Stimulated activated naive CD8-positive, alpha-beta T cell treated with anti-CD3 and anti-CD28 coated beads, Interleukin-15, Interleukin-2, amounts not matched to agents 100 U/mL and 50 U/mL, for 24 hours (primary cell): ENCODE measurements at places on chromosomes 4 and X.

DNA sequence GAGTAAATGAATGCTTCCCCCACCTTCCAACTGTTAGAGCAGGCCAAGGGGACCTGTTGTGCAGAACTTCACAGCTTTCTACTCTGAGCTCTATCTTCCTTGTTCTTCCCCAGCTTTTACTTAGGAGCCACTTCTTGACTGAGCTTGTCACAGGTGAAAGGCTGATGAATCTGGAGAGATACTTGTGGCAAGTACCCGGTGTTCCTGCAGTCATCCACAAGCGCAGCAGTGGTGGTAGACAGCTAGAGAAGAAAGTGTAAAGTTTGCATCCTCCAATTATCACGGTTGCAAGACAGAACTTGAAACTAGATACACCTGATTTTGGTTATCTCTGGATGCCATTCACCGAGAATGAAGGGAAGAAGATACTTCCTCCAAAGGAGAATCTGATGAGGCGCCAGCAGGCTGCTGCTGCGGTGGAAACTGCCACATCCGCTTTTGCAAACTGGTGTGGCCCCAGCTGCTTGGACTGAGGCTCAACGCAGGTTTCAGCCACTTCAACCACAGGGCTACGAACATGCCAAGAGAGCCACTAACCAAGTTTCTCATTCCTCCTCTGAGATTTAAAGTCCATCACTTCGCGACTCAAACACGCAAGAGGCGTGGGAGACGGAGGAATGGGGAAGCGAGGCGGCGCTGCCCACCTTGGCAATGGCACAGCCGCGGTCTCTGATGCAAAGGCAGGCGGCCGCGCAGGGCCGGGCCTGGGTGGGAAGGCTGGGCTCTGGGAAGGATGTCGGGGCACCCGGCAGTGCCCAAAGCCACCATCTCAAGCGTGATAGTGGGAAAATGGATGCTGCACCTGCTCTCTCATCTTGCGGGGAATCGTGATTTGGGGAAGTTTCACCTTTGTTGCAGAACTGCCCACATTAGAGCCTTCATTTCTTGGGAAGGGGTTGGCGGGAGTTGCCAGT, 1.3 kb upstream of the FHIP1A start:
- peak; percentile 52 for DNase-seq

GRCh38 chrX:64204701-64205440, 637 bp downstream of the AMER1 start:
- peak; percentile 12 for DNase-seq

GRCh38 chr4:7593646-7594412, 159.1 kb upstream of the PSAPL1 start:
- DNase-seq, result no peak

- DNase-seq, result no peak
Observed at GRCh38 chr4:116066711-116067245, 953.4 kb upstream of the NDST4 start.

- DNase-seq, result peak; percentile 42
Observed at GRCh38 chr4:15400981-15401671, 26.7 kb upstream of the C1QTNF7 start.

DNA sequence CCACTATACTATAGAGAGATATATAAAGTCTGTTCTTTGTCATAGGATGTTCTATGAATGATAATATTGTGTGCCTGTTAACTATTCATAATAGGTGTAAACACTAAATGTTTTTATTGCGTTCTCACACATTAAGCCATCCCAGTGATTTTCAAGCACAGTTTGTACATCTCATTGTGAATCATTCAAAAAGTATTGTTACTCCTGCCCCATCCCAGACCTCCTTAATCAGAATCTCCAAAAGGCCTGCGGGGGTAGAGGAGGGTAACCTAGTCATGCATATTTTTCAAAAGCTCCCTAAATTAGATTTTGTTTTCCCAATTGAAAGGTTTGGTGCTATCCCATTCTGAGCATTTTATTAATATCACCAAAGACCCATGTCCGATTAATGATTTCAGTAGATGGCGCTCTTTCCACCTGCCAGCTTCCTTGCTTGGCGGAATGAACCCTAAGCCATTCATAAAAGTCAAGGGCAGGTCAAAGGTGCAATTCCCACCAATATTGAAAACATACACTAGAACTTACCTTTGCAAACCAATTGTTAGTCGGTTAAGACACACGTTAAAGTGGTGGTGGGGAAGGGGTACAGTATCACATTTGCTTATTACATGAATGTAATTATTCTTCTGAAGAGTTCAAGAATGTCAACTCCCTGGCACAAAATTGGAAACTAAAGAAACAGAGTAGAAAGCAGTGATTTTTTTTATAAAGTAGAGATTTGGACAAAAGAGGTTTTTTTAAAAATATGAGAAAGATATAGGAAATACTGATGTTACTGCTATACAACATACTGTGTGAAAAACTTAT, 5.8 kb upstream of the TET2 start:
- peak; percentile 31 for DNase-seq

DNA sequence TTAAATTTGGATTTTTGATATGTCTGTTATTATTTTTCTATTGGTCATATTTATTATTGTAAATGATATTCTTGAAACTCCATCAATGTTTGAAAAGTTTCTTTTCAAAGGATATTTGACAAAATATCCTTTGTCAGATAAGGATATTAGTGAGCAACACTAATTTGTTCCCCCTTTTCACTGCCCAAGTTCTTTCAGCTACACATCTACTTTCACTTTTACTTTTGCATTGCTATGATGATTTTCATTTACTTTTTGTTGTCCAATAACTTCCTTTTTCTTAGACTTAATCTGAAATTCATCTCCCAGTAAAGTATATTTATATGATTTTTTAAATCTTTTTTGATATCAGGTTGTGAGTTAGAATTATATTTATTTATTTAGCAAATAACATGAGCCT, 542.3 kb upstream of the ADGRL3 start:
- DNase-seq, result no peak

- peak; percentile 69 for DNase-seq
Observed at GRCh38 chr4:140071806-140072205, 82.2 kb downstream of the MAML3 start.

- no peak for DNase-seq
Observed at GRCh38 chr4:44121210-44121609, 327.4 kb downstream of the KCTD8 start.

DNA sequence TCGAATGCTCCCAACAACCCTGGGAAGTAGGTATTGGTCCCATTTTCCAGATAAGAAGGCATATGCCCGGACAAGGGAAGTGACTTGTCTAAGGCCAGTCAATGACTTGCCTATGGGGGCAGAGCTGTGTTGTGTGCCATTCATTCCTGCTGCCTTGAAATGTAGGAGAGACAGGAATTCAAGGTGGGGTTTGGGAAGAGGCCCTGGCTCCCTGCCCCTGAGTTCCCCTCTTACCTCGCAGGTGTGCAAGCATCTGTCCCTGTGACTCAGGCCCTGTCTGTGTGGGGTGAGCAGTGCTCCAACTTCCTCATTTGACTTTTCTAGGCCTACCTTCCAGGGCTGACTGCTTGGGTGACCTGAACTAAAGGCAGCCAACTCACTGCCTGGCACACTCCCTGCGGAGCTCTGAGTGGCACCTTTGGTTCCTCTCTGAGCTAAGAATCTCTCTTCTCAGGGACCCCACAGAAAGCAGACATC, 5.1 kb downstream of the EFNB1 start:
- no peak for DNase-seq

GRCh38 chr4:96845819-96846218, 1005.9 kb downstream of the PDHA2 start:
- no peak for DNase-seq

DNA sequence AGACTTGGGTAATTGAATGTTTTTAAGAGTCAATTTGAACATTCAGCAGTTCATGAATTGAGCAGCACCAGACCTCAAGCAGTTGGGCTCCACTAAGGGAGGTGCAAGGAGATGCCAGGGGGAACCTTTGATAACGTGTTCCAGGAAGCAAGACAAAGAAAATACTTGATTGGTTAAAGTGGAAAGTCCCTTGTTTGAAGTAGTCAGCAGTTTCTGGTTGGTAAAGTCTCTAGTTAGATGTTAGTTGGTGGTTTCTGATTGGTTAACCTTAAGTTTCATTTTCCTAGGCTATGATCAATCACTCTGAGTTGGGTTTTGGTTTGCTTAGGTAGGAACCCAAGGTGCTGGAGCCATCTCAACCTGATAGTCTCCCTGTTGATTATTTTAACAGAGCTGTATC, 4.0 kb downstream of the HERC6 start:
- peak; percentile 49 for DNase-seq

DNA sequence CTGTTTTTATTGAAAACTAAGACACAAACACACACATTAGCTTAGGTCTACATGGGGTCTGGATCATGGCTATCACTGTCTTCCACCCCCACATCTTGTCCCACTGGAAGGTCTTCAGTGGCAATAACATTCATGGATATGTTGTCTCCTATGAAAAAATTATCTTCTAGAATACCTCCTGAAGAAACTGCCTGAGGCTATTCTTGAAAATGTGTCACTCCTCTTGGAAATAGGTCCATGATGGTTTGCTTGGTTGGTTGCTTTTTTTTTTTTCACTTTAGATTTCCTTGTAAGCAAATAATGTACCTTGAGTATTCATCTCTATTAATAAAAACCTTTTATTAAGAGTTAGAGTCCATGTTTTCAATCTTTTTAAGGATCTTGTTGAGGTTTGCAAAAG, 195.3 kb upstream of the PDE5A start:
- DNase-seq, result no peak

DNA sequence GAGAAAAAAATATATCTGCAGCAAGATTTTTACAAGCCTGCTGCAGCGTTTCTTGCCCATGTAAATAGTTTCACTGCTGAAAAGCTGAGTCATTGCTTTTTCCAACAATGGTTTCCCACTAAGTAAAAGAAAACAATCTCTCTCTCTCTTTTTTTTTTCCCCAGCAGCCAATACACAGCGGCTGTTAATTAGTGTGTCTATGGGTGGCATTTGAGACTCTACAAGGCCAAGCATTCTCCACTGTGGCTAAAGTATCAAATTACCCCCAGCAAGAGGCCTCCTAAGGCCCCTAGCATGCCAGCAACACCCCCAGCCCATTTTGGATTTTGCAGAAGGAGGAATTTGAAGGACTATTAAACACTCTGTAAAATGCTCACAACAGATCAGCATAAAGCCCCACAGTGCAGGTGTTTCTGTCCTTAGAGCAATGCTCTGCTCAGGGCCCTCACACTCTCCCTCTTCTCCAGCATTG, 837.4 kb downstream of the TRIML1 start:
- DNase-seq, result no peak

GRCh38 chr4:10197952-10198351, 81.4 kb upstream of the WDR1 start:
- DNase-seq, result no peak

- peak; percentile 74 for DNase-seq
Observed at GRCh38 chr4:40305328-40306170, 29.6 kb upstream of the CHRNA9 start.

DNA sequence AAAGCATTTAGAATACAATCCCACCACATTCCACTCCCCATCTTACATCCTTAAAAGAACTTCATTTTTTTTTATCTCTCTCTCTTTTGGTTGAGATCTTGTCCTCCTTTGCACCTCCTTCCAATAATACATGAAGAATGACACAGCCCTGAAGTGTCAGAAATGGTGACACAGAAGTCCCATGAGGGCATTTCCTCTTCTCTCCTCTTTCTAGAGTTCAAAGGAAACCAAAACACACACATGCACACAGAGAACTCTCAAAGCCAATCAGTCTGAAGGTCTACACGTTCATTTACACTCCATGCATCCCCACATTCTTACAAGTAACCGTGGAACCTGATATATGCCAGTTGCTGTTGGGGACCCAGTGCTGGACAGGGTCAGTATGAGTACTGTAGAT, 450.7 kb downstream of the HNRNPD start:
- peak; percentile 7 for DNase-seq

GRCh38 chr4:56757261-56757746, 64.2 kb downstream of the SPINK2 start:
- DNase-seq, result peak; percentile 30

DNA sequence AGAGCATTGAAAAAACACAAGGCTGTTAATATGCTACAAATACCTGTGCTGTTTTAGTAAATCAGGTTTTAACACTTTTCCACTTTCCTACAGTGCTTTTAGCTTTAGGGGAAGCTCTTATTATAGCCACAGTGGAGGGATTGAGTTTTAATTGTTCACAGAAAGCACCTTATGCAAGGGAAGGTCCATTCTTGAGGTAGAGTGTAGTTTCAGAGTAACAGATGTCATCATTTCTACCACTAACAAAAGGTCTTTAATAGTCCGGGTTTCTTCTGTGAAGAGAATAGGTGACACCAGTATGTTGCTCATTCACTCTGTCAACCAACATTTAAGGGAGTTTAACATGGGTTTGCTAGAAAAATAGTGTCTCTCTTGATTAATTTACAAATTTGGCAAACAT, 104.4 kb downstream of the STIM2 start:
- no peak for DNase-seq

- DNase-seq, result no peak
Observed at GRCh38 chrX:154487518-154488290, 1.3 kb upstream of the UBL4A start.

DNA sequence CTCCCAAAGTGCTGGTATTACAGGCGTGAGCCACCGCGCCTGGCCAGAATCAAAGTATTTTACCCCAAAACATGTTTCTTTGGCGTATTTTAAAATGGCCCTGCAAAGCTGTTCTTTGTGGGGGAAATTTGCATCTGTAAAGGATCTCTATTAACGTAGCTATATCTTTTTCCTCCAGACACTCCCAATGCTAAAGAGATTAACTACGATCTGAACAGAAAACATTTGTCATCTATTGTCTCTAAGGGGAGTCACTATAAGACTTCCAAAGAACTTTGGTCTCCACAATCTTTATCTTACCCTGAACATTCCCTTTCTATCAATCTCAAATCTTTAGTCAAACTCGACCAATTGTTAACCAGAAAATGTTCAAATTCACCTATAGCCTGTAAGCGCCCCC, 19.1 kb upstream of the PDS5A start:
- DNase-seq, result no peak

- no peak for DNase-seq
Observed at GRCh38 chr4:59704616-59705015, 1495.5 kb upstream of the ADGRL3 start.

DNA sequence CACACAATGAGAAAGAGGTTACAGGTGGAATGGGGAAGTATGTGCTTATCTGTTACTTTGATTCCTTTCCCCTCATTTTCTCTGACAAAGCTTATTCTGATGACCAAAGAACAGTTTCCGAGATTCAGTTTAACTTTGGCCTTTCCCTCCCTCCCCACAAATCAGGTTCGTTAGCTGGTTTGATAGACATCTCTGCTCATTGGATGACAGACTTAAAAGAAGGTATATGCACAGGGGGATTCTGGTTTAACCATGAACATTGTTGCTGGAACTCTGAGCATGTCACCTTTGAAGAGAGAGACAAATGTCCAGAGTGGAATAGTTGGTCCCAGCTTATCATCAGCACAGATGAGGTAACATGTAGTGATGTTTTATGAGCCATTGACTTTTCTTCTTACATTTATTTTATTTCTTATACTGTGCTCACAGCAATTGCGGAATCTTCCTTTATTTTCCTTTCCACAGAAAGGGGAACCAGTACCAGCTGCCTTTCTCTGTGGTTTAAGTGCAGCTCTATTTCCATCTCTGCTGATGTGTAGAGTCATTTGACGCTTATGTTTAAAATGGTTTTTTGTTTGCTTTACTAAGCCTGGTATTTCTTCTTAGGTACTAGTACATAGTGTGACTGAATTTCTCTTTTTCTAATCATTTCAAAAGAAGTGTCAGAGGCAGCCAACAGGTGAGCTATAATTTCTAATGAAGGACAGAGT, 125.0 kb downstream of the AKAP4 start:
- no peak for DNase-seq
